ENCODE measurements at places on chromosomes 7 and 10.

GRCh38 chr7:17155529-17155928 is 142.9 kb upstream of the AHR start:
- DNase-seq, result no peak

GRCh38 chr10:74967911-74968666 is 141.7 kb downstream of the KAT6B start:
- no peak for DNase-seq

DNA sequence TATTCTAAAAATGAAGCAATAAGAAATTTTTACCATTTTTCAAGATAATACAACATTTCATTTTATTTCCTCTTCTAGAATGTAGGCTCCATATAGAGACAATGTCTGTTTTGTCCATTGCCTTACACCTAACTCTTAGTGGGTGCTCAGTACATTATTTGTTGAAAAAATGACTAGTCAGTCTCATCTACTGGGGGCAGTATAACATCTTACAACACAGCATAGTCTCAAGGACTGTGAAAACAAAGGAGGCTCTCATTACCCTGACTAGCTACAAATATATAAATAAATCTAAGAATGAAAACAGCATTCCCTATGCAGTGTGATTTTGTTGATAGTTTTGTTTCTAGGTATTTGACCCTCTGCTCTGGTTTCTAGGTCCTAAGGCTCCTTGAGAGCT is 11.6 kb downstream of the CRPPA start:
- DNase-seq, result no peak

DNA sequence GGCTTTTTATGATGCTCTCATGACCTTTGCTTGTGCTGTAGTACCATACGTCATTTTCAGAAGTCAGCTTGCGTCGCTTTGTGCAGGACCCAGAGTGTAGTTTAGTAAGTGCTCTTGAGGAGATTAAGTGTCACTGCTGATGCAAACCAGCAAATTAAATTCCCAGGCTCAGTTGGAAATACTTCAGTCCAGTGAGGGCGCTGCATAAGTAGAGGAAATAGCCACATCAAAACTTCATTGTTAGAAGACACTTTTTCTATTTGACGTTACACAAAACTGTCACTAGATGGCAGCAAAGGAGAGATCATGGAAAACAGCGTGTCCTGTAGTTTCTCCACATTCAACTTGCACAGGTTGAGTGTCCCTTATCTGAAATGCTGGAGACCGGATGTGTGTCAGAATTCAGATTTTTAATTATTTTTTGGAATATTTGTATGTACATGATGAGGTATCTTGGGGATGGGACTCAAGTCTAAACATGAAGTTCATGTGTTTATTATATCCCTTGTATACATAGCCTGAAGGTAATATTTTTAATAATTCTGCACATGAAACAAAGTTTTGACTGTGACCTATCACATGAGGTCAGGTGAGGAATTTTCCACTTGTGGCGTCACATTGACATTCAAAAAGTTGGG is 7.9 kb downstream of the ZNF22 start:
- no peak for DNase-seq

- DNase-seq, result no peak
Observed at GRCh38 chr7:112965506-112965905, 121.1 kb downstream of the GPR85 start.

DNA sequence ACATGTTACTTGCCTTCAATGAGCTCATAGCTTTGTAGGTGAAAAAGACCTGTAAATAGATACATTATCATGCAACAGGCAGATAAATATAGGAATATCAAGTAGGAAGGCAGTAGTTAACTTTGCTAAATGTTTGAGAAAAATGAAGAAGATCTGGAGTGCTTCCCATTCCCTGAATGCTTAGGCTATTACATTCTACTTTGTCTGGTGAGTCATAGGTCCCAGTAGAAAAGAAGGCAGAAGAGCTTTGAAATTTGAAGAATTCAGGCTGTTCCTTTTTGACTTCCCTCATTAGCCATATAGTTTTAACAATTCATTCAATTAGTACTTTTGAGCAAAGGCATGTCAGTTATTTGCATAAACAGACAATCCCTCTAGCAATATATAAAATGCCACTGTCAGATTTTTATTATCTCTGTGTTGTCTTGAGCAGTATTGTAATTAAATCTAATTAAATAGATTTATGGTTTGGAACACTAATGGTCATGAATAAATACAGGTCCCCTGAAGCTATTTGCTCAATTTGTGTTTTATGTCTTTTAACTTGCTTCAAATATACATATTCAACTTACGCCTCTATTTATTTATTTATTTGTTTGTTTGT is 875.0 kb downstream of the REEP3 start:
- no peak for DNase-seq

DNA sequence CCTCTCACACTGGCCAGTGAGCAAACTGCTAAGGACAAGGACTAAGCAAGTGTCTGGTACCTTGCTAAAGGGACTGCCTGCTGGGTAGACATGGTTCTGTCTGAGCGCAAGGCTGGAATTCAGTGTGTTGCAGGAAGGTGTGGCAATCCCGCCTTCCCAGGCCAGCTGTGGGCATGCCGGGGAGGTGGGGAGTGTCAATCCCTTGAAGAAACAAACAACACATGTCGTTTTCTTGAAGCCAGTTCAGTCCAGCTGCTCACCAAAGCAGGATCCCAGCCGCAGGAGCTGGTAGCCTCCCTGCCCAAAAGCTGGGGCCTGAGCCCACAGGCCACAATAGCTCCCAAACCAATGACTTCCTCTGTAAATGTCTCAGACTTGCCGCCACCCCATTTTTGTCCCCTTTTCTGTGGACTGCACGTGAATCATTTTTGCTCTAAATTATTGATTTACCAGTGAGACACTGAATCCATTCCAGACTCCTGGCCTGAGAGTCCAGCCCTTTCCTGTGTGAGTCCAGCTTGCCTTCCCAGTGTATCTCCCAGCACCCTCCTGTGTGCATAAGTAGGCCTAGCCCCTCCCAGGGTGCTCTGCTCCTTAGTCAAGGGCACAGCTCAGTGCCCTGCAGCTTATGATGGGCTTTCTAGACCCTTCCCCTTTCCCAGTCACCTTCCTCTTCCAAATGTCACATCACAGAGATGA is 166.8 kb downstream of the RGS10 start:
- no peak for DNase-seq

DNA sequence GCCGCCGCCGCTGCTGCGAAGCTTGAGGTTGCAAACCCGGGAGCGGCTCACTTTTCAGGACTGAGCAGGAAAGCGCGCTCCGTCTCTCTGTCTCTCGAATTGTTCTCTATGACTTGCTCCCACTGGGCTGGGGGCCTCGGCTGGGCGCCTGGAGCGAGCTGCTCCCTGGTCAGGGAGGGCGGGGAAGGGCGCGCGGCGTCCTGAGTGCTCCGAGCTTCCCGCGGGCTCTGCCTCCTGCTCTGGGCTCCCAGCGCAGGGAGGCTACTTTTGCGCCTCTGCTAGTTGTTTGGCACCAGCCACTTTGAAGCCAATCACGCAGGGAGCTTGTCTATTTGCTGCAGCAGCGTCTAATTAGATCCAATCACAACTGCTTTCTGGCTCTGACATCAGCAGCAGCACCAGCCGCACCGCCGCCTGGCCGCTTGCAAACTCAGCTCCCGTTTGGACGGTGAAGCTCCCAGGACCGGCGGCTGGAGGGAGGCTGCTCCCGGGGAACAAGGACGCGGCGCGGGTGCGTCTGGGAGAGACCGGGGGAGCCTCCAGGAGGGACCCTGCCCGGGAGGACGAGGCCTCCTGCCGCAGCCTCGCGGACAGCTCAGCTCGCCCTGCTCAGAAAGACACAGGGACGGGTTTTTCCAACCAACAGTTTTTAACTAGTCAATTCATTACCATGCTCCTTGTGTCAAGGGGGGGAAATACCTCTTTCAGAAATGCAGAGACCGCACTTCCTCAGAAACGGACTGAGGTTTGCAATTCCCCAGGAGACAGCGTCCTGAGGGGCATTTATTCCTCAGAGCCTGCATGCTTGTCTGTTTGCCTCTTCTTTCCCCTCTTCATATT is at the start of gene ADARB2:
Gene ADARB2 (minus strand): TSS at position 304 of the 840 bp plus-strand sequence.
- DNase-seq, result no peak

DNA sequence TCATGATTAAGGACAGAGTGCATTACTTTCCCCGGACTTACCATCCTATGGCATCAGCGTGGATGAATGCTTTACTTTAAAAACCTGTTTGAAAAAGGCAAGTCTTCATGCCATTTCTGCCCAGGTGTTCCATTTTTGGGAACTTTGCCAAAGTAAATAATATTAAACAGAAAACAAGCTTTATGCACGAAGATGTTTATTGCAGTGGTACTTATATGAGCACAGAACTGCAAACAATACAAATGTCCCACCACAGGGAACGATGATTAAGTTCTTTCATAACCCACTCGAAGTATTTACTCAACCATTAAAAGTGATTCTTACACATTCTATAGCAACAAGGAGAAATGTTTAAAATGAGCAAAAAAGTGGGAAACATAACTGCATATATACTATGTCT is 109.7 kb upstream of the GDF10 start:
- DNase-seq, result no peak

- DNase-seq, result no peak
Observed at GRCh38 chr10:36473122-36473521, 652.3 kb upstream of the ANKRD30A start.

GRCh38 chr10:90051053-90051452 is 349.7 kb downstream of the KIF20B start:
- no peak for DNase-seq

DNA sequence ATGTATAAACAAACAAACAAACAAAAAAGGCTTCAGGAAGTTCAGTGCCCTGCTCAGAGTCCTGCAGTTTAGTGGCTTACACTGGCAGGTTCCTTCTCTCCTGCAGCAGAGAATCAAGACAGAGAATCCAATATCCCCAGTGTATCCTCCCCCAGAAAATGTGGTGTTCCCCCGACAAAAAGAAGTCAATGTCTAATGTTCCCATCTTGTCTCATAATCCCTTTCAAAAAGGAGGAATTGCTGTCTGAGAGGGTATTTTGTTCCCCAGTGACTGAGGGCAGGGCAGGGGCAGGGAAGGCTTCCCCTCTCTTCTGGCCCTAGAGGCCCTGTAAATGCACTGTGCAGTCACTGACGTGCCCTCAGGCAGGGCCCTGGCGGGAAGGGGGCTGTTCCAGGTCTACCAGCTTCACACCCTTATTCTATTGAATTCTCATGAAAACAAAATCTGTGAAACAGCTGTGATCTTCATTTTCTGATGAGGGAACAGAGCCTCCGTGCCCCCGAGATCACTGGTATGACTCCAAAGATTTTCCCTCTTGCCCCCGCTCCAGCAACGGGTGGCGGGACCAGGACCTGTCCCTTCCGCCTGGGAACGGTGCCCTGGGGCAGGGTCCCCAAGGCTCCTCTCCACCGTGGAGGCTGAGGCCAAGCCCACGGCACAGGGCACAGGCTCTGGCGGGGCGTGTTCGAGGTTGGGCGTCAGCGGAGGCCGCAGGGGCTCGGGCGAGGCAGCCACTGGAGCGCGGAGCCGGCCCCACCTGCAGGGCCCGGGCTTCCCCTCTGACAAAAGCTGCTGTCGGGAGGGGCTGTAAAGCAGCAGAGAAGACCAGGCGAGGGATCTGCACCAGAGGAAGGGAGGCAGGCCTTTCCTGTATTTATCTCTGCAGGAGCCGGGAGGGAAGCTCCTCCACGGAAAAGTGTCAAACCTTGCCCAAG is 13.4 kb upstream of the WDFY4 start:
- DNase-seq, result no peak

GRCh38 chr10:49056356-49056755 is 59.0 kb downstream of the VSTM4 start:
- no peak for DNase-seq

- DNase-seq, result no peak
Observed at GRCh38 chr10:121764233-121764942, 163.4 kb downstream of the ATE1 start.

DNA sequence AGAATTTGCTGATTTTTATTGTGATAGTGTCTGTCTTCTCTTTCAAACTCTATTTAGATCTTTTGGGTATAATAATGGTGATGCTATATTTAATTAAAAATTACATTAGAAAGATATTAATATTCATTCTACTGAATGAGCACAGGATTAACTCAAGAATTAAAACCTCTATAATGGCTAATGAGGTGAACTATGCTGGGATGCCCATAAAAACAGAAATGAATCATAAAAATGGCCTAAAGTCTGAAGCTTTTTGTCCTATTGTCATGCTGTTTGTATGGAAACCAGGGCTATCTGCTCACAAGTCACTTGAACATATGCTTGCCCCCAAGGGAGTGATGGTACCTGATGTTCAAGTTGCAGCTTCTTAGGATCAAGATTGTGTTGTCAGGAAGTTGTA is 76.2 kb upstream of the ICA1 start:
- DNase-seq, result no peak

DNA sequence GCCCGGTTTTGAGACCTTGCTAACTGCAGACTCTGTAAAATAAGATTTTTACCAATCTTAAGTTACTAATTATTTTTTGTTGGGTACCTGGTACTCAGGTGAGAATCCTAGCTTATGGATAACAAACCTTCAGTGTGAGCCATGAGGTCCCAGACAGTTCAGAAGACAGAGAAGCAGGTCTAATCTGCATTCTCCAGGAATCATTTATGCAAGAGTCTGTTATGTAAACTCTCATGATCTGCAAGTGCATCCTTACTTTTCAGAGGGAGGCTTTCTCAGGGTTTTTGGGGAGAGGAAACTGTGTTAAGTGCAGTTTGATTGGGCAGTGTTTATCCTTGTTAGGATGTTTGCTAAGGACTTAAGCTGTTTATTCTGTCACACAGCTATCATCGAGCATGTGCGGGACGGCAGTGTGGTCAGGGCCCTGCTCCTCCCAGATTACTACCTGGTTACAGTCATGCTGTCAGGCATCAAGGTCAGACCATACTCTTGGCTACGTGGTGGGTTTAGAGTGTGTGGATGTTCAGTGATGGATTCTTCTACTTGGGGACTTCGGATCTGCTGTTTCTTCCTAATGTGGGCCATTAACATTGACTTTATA is 50.2 kb downstream of the SND1 start:
- DNase-seq, result no peak

- no peak for DNase-seq
Observed at GRCh38 chr10:10624567-10624962, 393.1 kb upstream of the CELF2 start.

DNA sequence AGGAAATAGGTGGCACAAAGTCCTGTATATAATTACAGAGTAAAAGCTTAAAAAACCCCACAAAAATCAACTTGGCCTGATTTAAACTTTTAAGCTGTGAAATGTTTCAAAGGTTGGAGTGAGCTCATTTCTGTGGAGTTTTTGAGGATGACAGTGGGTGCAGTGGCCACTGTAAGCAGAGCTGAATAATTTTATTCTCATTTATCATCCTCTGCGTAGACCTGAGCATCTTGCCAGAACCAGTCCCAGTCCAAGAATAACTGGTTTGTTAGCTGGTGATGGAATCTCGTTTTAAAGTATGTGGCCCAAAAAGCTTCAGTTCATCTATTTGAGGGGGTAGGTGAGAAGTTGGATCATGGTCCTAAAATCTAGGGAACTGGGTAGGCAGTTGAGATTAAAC is 4.4 kb downstream of the BMPER start:
- no peak for DNase-seq

DNA sequence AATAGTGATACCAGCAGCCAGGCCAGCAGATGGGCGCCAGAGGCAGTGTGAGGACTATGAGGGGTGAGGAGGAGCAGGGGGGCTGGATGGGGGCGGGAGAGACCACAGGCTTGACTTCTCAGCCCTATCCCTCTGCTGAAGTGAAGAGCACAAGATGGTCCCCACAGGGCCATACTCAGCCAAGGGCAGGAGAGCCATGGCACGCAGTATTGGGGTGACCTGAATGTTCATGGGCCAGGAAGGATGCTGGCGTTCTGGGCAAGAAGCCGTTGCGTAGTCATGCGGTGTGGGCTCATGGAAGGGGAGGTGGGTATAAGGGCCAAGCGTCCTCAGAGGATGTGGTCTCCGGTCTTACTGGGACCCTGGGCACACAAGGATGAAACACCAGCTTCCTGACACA is 146.3 kb downstream of the PRKAG2 start:
- DNase-seq, result no peak

GRCh38 chr10:116272440-116273283 is at the start of gene GFRA1:
GFRA1 (minus strand) TSS chr10:116273206; CDS start chr10:116272029, 1,177 bp downstream.
- DNase-seq, result no peak

Measured in activated CD4-positive, alpha-beta T cell treated with anti-CD3 and anti-CD28 coated beads, Interleukin-2, amount 50 U/mL, for 1 hour (primary cell).